ENCODE measurements at places on chromosomes 2 and 18. TPM values are rescaled to one million over a fixed set of nuclear protein-coding genes. Genes with fewer than 3 reads are reported as not detected.

C2orf80 gene
- not detected for total RNA-seq

RFTN2 gene
- 3.4 TPM for total RNA-seq

CNDP1 gene
- not detected for total RNA-seq

ASB18 gene
- not detected for total RNA-seq

RTP5 gene
- not detected for total RNA-seq

ANKRD30BL gene
- not detected for total RNA-seq

AQP12B gene
- not detected for total RNA-seq

PLEK gene
- not detected for total RNA-seq

DNAH6 gene
- 0.04 TPM for total RNA-seq

GPR35 gene
- not detected for total RNA-seq

MSTN gene
- not detected for total RNA-seq

COL6A3 gene
- 7.0 TPM for total RNA-seq

CAPN14 gene
- 0.17 TPM for total RNA-seq

CHRND gene
- total RNA-seq = not detected

STPG4 gene
- total RNA-seq = not detected

CNGA3 gene
- total RNA-seq = not detected

MAPRE2 gene
- 22.1 TPM for total RNA-seq

LIMS3 gene
- not detected for total RNA-seq

SPDYA gene
- 0.28 TPM for total RNA-seq

CXCR4 gene
- 62.1 TPM for total RNA-seq

ATP6V1B1 gene
- 0.14 TPM for total RNA-seq

DSC2 gene
- total RNA-seq = 25.7 TPM

FEV gene
- total RNA-seq = not detected

SERPINB12 gene
- total RNA-seq = not detected

METTL5 gene
- total RNA-seq = 61.5 TPM

HOXD13 gene
- total RNA-seq = 0.07 TPM
